ENCODE measurements at places on chromosomes 6 and 20.

DNA sequence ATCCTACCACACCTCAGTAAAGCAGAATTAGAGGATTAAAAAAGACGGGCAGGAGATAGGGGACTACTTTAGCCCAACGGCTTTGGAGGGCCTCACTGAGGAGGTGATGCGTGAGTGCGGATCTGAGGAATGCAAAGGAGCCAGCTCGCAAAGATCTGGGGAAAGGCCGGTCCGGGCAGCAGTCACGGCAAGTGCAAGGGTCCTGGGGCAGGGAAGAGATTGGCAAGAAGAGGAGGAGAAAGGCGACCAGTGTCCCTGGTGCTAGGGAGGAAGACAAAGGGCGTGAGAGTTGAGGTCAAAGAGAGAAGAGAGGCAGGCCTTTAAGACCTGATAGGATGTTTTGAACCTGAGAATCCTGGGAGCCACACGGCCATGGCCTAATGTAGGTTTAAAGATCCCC lies 86.8 kb downstream of the KCNB1 start:
- DNase-seq = no peak

DNA sequence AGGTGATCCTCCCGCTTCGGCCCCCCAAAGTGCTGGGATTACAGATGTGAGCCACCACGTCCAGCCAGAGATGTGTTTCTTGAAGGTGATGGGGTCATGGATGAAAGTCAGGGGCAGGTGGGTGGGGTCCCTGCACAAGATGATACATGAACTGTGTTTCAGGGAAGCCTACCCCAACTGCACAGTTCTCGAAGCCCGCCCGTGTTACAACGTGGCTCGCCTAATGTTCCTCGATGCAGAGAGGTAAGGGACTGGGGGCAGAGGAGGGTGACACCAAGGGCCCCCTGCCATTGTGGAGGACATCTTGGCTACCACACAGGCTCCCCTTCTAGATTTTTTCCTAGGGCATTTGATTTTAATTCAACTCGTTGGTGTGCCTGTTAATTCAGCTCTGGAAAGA lies 11.9 kb upstream of the CAPN11 start:
- DNase-seq = no peak

- DNase-seq = peak; percentile 31
Observed at GRCh38 chr20:16801919-16802651, 53.9 kb downstream of the OTOR start.

DNA sequence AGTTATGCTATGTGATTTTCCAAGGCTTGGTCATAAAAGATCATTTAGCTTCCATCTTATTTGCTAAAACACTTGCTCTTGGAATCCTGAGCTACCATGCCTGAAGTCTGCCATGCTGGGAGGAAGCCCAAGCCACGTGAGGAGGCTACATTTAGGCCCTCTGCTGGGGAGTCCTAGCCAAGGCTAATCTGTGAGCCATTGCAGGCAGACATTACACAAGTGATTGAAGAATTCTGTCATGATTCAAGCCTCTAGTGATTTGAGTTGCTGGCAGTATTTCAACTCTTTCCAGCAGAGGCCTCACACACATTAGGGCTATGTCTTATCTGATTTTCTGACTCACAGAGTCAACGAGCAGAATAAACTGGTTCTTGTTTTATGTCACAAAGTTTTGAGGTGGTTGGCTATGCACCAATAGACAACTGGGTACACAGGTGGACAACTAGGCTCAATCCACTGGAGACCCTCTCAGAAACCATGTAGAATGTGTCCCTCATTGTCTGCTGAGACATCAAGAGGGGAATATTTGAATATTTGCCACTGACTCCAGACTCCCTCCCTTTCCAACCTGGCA lies 227.2 kb upstream of the SULF2 start:
- peak; percentile 54 for DNase-seq

GRCh38 chr6:64914124-64914523 lies 792.9 kb downstream of the EYS start:
- DNase-seq = no peak

DNA sequence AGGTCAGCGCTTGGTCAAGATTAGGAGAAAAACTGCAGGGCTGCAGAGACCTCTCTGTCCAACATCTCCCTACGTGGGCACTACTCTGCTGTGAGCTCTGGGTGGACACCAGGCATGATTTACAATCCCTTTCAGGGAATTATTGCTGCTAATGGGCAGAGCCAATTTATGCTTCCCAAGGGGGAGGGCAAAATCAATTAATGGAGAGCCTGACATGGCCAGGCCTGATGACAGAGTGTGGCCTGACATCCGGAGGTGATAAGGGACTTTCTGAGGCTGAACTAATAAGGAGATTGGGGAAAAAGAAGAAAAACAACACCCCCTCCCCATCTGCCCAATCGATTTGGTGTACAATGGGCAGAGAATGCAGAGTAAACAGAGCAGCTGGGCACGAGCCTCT lies 5.0 kb upstream of the KCNK16 start:
- DNase-seq = no peak

GRCh38 chr20:44019638-44020335 lies 105.1 kb downstream of the TOX2 start:
- no peak for DNase-seq

DNA sequence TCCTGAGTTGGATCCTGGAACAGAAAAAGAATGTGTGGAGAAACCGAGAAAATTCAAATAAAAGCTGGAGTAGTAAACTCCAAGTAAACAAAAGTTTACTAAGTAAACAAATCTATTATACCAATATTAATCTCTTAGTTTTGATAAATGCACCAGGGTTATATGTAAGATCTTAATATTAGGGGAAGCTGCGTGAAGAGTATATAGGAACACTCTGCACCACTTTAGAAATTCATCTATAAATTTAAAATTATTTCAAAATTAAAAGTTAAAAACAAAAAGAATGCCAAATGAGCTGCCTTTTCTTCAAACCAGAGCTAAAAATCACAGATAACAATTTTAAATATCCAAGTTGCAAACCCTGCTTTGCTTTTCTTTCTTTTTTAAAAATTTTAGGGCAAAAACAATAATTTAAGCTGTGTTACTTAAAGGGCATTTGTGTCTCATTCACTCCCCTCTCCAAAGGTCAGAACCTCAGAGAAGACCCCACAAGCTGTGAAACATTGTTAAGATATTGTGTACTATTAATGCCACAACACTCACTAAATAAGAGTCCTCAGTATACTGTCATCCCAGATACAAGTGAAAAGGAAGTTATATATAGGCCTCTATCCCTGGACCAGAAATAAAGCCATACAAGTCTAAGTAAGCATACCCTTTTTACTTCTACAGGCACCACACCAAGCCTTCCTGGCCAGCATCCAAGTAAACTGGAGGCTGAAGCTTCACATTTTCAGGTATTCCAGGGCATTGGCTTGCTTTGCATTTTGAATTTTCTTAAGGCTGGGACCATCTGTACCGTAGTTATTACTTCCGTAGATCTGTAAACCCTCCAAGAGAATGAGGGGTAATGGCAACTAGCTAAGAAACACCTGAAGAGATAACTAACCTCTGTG lies 7.0 kb downstream of the DNAAF9 start:
- DNase-seq = no peak

- no peak for DNase-seq
Observed at GRCh38 chr6:38510205-38510604, 129.5 kb downstream of the BTBD9 start.

DNA sequence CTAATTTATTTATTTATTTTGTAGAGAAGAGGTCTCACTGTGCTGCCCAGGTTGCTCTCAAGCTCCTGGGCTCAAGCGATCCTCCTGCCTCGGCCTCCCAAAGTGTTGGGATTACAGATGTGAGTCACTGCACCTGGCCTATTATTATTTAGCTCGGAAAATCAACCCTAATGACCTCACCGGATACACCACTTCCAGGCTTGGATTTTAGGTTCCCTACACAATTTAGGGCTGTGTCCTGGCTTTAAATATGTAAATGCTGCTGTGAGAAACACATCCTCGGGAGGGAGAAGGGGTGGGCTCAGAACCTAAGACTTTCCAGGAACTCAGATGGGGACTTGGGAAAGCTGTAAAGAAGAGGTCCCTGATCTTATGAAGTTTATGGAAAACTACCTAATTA lies 51.0 kb upstream of the SLC32A1 start:
- DNase-seq = no peak

- DNase-seq = no peak
Observed at GRCh38 chr6:40541556-40542174, 45.5 kb downstream of the LRFN2 start.

GRCh38 chr6:111353912-111354462 lies 129.0 kb downstream of the REV3L start:
- DNase-seq = no peak

GRCh38 chr6:55812509-55812908 lies 62.9 kb downstream of the BMP5 start:
- no peak for DNase-seq

- DNase-seq = no peak
Observed at GRCh38 chr20:46009816-46010215, 1.1 kb downstream of the MMP9 start.

DNA sequence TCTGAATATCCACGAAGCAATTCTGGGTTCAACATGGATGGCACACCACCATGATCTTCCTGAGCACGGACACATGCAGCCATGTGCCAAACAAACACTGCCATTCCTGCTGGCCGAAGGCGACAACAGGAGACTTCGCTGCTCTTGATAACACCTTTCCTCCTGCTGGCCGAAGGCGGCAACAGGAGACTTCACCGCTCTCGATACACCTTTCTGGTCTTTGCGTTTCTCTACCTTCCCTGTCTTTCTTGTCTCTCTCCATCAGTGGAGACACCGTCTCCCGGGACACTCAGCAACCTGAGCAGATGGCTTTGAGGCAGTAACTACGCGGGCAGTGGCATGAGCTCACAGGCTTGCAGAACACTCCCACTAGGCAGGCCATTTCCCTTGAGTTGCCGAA lies 54.9 kb upstream of the MPC1 start:
- DNase-seq = no peak

DNA sequence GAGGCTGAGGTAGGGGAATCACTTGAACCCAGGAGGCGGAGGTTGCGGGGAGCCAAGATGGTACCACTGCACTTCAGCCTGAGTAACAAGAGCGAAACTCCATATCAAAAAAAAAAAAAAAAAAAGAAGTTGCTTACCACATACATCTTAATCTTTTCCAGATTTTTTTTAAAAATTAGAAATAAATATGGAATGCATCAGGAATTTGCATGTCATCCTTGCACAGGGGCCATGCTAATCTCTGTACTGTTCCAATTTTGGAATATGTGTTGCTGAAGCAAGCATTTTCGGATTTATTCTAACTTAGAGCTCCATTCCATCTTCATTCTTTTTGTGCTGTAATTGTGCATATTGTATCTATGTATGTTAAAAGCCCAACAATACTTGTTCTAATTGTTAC lies 62.5 kb downstream of the TRPC4AP start:
- DNase-seq = no peak

GRCh38 chr20:4087923-4088322 lies 72.6 kb upstream of the RNF24 start:
- DNase-seq = no peak

Measured in AG08395 (cell line).